ENCODE measurements at places on chromosomes 5 and 9.

DNA sequence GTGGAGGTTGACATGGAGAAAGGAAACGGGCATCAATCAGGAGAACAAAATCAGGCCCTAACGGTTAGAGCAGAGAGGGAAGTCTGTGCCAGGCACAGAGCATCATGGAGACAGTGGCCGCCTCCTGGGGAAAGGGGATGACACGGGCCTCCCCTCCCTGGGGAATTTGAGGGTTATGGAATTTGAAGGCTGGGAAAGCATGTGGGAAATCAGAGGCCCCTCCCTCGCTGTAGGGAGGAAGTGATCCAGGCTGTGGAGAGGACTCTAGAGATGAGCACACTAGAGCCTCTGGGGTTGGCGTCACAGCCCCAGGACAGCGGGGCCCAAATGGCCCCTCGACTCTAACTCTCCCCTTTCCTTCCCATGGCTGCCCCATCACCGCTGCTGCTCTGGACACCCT is 36.7 kb downstream of the PROP1 start:
- no peak for DNase-seq

GRCh38 chr9:27470291-27470856 is 53.7 kb upstream of the IFNK start:
- no peak for DNase-seq

DNA sequence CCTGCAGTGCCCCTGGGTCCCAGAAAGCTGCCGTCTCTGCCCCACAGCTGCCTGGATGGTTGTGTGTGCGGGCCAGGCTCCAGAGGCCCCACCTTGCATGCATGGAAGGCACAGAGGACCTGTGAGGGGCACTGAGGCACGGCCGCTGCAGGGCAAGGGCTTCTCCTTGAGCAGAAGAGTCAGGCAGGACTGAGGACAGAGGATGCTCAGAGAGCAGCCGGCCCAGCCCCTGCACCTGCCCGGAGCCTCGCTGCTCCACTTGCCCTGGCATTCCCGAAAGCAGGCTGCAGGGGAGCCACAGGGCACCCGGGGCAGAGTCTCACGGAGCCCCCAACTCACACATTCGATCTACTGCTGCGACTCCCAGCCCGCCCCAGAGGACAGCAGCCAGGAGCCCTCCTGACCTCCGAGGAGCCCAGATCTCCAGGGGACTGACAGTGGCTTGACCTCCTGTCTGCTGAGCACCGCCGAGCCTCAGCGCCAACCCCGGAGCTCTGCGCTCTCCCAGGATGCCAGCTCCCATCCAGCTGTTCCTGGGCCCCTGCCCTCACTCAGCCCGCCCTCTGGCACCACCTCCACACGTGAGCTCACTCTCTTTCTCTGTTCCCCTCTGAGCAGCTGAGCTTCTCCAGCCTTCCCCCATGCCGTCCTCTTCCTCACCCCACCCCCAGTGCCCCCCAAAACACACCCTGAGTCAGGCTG is 95.0 kb downstream of the KCNT1 start:
- no peak for DNase-seq

GRCh38 chr5:142296914-142297417 is 27.9 kb downstream of the SPRY4 start:
- no peak for DNase-seq

DNA sequence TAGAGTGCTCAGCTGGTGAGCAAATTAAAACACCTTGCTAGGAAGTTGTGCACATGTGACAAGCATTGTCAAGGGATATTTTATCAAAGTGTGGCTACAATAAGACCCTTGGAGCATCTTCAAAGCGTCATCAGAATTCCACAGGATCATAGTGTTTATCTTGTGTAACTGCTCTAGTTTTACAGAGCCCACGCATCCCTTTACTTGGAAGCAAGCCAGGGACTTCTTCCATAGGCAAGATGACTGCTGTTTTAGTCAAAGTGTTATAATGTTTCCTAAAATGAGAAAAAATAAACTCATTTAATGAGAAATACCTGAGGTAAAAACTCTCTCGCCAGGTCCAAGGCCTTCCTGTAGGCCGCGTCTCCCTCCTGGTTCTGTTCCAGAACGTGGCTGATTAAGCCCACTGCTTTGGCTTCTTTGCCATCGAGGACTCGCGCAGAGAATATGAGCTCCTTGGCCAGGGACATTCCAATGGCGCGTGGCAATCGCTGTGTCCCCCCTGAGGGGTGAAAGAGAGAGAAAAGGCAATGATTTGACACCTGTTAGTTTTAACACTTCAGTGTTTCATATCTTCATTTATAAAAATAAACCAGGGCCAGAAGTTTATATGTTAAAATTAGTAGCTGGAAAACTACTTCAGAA is 141.1 kb downstream of the AUH start:
- no peak for DNase-seq

DNA sequence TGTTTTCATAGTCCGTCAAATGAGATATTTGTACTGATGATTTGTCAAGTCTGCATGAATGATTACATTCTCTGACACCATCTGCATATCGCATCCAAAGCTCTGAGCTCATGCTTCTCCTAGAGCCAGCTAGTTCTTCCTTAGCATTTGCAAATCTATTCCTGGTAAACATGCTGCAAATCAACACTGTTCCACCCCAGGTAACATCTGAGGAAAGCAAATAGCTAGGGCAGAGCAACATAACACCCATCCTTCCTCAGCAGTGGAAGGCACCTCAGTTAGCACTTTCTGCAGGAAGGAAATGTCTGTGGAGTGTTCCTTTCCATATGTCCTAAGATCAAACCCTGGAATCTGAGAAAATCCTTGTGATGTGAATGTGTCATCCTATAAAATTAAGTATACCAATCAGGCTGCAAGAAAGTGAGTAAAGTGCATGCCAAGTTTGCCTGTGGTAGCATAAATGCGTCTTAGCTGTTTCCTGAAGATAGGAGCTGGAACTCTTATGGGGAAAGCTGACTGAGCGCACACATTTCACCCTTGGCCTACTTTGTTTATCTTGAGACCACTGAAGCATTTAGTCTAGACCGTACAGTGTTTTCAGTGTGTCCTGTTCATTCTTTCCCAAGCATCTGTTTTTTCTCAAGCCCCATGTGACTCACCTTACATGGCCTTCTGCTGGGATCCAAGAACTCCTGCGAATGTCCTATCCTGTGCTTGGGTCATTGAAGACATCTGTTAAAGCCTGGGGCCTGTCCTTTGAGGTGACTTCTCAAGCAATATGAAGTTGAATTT is 50.9 kb upstream of the STARD4 start:
- no peak for DNase-seq

DNA sequence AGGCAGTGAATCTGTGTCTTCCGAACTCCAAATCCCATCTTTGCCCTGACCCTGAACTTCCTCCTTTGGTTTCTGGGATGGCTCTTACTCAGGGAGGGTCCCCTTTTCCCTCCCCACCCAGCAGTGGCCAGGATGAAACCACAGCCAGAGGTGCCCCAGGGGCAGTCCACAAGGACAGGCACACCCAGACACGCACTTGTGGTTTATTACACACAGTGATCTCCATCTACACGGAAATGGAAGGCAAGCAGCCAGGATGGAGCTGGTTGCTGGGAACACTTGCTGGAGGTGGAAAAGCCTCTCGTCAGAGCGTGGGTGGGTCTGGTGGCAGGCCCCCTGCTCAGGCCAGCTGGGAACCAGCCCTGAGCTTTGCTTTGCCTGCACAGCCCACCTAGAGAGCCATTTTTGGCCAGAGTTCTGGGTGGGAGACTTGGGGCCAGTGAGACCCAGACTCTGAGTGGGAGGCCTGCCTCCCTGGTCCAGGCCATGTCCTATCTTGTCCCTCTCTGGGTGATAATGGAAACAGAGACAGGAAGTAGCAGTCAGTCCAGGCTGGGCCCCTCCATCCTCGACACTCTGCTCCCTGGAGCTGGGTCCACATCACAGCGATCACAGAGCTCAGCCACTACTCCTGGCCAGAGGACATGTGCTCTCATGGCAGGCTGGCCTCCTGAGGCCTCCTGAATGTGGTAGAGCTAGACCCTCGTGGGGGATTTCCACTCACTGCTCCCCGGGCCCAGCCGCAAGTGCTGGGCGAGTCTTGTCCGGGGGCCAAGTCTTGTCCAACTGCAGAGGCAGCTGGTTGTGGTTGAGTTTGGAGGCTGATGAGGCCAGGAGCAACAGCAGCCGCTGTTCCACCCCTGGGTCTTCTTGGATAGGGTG is 5.1 kb upstream of the PHYKPL start:
- DNase-seq, result no peak

DNA sequence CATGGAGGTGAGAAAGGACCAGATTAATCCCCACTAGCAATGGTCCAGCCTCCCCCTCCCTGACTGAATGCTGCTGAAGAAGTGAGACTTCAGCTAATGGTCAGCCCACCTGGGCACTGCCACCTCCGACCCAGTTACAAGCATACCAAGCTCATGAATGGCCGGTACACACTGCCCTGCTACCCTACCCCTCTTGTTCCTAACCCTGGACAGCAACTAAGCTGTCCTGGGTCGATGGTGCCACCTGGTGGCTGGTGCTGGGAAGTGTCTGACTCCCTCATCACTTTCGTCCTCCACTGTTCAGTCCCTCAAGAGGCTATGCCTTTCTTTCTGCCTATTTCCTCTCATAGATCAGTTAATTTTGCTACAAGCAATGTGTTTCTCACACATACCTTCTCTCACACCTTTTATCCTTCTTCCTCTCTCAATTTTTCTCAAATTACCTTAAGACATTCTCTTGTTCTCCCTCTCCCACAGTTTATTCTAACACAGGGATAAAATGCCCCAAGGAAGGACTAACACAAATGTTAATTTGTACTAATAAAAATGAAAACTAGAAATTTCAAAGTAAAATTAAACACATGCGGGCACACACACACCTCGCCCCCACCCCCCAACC is 42.4 kb downstream of the PAX5 start:
- no peak for DNase-seq

DNA sequence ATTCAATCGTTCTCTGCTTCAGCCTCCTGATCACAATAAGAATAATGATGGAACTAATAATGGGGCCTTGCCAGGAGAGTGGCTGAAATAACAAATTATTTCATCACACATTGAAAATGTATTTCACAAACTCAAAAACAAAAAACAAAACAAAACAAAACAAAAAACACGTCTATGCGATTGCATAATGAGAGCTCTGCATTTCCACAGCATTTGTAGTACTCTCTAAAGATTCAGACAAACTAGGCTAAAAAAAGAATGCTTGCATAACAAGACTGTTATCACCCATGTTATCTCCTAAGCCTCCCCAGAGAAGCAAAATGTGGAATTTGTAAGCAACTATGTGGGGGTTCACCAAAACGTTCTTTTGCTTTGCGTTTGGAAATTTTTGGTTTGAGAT is 48.1 kb downstream of the PRELID2 start:
- DNase-seq, result no peak

- no peak for DNase-seq
Observed at GRCh38 chr5:42991404-42992087, 48.6 kb downstream of the ANXA2R start.

DNA sequence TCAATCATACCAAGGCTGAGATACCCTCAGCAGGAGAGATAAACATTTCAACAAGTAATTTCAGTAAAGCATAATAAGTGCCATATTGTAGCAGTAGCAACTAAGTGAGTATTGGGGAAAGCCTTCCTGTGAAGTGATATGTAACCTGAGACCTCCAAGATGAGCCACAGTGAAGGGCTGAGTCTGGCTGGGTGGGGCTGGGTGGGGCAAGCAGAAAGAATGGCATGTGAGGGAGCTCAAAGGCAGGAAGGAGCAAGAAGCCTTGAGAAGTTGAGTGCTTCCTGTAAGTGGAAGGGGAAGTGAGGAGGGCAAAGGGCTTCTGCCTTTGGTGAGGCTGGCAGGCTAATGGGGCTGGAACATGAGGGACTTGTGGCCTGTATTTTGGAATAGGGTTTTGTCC is 19.7 kb upstream of the ASTN2 start:
- DNase-seq, result no peak

- no peak for DNase-seq
Observed at GRCh38 chr5:83450967-83451248, 20.6 kb upstream of the VCAN start.

DNA sequence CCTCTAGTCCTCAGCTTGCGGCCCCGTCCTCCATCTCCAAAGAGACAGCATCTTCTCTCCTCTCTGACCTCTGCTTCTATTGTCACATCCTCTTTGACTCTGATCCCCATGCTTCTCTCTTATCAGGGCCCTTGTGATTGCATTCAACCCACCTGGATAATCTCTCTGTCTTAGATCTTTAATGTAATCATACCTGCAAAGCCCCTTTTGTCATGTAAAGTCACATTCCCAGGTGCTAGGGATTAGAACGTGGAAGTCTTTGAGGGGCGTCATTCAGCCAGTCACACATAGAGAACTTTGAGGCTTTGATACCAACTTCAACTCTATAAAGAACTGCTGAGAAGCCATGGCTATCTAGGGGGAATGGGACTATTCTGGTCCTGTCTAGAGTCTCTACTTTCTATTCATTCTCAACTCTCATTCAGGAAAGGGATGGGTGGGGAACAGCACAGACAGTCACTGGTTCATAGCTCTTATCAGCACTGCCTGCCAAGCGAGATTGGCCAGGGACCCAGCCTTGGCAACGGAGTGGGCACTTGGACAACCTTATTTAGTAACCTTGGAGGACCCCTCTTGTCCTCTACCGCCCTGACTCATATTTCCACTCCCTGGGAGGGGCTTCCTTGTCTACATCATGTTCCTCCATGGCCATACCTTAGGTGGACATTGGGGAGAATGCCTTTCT is 29.0 kb downstream of the TAS2R1 start:
- no peak for DNase-seq

- no peak for DNase-seq
Observed at GRCh38 chr9:133768859-133769510, 30.8 kb upstream of the SARDH start.

DNA sequence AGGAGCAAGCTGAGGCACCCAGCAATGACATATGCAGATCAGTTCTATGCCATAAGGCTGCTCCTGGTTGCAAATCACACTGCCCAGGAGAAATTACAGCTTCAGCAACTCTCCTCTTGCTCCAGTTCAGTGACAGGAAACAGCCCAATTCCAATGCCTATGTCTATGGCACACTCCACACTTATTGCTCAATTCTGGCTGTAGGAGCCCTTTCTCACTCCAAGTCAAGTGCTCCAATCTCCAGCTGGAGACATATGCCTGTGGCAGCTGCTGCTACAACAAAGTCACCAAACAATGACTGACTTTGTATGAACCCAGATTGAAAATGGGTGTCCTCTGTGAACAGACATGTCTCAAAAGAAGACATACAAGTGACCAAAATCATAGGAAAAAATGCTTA is 31.8 kb upstream of the PLCXD3 start:
- DNase-seq, result no peak

- DNase-seq, result no peak
Observed at GRCh38 chr9:135023088-135023785, 64.2 kb upstream of the OLFM1 start.

DNA sequence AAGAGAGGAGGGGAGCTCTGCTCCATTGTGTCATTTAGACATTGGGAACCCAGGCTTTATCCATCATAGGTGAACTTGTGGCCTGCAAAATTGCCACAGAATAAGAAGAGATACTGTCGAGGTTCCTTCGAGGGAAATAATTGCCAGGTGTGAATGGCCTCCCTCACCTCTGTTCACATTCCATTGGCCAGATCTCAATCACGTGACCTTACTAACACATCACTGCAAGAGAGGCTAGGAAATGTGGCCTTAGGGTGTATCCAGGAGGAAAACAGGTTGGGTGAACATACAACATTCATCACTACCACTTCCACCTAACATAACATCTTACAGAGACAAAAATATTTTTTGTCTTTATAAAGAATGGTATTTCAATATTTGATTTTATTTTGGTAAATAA is 182.1 kb downstream of the FBXL7 start:
- DNase-seq, result no peak

- DNase-seq, result no peak
Observed at GRCh38 chr5:30561771-30562170, 631.7 kb upstream of the CDH6 start.

All from CD4-positive, alpha-beta T cell treated with Interleukin-15 for 4 hours (primary cell).